Kidney tubule cell (primary cell): ENCODE measurements at places on chromosomes 12 and 14.

DNA sequence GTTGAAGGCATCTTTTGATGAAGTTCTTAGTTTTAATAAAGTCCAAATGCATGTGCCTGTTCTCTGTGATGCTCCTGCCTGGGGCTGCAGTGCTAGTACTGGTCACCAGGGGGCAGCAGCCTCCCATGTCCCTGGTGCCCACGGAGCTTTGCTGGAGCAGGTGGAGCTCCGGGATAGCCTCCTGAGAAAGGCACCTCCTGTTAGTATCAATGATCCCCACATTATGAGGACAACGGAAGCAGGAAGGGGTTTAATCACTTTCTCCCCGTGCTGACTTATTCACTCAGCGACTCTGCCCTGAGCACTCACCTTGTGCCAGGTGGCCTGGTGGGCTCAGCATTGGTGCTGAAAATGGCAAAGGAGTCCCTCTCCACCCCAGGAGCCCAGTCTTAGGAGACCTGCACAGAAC, 123.0 kb upstream of the PZP start:
- DNase-seq: peak; percentile 63

DNA sequence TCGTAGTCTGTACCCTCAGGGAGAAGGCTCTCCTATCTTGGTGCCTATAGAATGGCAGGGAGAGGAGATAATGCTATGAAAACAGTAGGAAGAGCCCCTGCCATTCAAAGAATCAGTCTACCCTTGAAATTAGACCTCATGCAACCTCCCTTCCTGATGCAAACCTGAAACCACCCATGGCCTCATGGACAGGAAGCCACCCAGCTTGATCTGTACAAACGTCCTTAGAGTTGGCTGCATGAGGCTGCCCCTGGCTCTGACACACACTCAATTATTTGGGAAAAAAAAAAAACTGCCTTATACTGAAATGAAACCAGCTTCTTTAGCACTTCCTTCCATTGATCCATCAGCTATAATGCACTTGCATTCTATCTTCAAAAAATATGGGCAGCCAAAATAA, 116.6 kb upstream of the BCL2L14 start:
- no peak for DNase-seq

DNA sequence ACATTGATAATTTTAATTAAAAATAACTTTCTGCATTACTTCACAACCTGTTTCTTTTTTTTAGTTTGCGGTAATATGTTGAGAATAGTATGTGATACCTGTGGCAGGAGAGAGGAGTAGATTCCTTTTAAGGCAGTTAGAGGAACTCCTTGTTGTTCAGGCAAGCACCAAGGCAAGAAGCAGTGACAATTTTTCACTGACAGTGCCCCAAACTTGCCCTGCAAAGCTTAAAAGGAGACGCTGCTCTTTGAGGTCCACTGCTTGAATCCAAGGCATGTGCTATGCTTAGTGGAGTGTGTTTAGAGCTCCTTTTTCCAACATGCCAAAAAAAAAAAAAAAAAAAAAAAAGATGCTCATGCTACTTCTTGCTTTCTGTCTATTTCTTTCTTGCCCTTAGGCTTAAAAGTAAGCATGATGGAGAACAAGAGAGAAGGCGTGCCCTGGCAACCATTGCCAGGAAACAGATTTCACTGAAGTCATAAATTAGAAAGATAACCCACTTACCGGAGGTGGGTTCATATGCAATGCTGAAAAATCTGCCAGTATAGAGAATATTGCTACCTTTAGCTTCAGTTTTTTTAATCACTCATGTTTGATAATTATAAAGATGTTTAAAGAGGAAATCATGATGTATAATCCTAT, 58.3 kb upstream of the DYRK2 start:
- DNase-seq: no peak

DNA sequence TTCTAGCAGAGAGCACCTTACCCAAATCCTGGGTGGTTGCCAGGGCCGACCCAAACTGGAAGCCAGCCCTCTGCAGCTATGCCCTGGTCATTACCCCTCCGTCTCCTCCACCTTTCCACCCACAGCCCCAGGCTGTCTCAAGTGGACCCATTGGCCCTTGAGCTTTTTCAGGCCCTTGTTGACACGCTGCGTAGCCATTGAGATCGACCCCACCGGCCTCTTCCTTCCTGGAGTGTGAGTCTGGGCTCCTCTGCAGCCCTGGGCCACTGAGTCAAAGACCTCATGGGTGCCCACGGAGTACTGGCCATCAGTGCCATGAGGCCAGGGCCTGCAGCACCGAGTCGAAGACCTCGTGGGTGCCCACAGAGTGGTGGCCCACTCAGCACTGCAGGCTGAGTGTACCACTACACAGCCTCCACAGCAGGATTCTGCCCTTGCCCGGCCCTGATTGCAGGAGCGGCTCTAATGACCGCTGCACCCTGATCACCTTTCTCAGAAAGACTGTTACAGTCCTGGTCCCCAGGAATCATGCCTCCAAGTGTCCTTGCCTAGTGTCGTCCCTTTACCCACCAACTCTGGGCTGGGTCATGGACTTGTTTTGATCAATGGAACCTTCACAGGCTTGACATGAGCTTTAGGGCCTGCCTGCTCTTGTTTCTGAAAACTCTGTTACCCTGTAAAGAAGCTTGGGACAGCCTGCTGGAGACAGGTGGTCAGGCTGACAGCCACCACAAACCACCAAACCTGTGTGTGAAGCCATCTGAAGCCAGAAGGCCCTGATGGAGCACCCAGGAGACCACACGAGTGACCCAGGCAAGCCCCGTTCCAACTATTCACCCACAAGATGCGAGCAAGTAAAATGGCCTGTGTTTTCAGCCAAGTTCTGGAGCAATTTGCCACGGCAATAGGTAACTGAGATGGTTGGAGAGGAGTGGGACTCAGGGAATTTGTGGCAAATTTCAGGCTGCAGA, 39.6 kb upstream of the TRAF3 start:
- DNase-seq: no peak

- no peak for DNase-seq
Observed at GRCh38 chr12:102483466-102483865, 3.1 kb upstream of the IGF1 start.

DNA sequence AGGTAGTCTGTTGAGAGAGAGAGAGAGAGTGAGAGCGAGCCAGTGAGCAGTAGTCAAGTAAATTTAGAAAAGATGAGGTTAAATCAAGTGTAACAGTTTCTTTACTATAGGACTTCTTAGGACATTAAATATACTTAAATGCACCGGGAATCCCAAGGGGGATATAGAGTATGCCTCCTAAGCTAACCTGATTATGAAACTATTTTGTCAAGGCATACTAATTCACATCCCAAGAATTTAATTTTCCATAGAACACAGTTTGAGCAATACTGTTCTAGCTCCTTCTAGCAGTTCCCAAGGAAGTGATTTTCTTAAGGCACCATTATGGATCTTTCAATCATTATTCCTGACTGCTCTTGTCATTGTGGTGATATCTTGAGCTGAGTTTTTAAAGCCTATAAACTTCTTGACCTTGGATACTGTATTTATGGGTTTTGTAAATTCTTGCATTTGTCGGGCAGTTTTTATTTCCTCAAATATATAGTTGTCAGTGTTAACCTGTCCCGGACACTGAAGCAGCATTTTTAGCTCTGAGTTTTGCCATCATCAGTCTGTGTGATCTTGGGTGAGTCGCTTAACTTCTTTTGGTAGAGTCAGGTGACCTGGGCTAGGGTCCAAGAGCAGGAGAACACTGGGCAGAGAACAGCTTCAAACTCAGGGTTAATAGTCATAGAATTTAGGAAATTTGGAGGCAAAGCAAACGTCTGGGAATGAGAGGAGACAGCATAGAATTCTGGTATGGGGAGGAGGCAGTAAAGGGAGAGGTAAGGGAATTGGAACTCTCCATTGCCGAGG, 196.5 kb upstream of the FRMD6 start:
- DNase-seq: no peak

DNA sequence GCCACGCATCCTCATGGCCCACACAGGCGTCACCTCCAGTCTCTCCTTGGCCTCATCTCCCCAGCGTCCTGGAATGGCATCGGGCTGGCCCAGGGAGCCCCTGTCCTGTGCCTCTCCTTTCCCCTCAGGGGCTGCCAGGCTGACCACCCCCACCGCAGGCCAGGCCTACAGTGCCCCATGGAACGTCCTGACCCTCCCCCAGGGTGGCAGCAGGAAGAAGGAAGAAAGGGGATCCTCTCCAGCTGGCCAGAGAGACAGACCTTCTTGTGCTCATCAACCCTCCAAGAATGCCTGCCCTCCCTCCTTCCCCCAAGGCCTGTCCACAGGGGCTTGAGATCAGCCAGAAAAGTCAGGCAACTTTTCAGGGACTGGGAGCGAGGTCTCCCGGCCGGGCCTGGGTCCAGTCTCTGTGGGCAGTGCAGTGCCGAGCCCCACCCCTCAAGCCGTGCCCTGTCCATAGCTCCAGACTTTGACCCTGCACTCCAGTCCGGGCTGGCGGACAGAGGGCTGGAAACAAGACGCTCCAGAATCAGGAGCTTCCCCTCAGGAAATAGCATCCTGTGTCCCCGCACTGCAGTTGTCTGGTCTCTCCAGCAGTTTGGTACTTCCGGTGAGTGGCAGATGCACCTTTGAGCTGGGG, at the start of gene DAO:
Gene DAO, plus strand, starts transcription at position 478 of the 640 bp plus-strand sequence. CDS start 4,915 bp downstream, outside the sequence.
- no peak for DNase-seq

DNA sequence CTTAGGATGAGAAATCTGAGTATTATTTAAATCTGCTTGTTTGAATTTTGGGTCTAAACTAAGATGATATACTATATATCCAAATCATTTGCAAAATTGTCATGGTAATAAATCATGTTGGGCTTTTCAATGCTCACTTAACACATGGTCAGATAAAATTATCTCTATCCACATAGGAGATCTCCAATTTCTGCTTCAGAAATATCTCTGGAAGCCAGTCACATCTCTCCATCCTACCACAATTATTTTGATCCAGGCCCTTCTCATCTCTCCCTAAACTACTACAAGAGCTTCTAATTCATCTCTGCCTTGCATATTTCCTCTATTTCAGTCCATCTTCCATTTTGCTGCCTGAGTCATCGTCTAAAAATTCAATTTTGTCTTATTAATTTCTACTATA, 3.8 kb downstream of the DCN start:
- no peak for DNase-seq

DNA sequence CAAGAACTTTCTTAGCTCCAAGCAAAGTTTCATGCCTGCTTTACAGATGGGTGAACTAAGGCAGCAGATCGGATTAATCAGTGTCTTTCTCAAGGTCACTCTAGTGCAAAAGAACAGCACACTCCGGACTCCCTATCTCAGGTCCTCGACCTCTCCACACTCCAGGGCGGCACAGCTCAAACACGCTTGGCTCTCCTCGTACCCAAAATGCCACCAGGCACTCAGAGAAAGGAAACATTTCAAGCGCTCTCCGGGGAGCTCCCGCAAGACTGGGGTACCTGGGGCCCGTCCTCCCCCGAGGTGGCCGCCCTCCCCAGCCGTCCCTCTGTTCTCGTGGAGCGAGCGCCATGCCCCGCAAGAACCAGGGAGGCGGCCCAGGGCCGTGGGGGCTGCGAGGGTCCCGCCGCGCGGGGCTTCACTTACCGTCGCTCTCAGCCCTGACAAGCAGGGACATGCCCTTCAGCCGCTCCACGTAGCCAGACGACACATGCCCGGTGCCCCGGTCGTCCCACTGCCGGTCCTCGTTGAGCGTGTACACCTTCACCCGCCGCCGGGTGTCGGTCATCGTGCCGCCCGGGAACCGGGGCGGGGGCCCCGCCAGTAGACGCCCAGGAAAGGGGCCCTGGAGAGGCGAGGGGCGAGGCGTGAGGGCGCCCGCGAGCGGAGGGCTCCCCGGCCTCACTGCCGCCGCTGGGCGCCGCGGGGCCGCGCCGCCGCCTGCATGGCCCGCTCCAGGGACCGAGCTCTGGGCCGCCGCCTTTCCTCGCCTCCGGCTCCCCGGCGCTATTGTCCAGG, 830 bp downstream of the PPP4R3A start:
- peak; percentile 34 for DNase-seq

GRCh38 chr12:76860256-76860655, 18.6 kb downstream of the CSRP2 start:
- DNase-seq: no peak

DNA sequence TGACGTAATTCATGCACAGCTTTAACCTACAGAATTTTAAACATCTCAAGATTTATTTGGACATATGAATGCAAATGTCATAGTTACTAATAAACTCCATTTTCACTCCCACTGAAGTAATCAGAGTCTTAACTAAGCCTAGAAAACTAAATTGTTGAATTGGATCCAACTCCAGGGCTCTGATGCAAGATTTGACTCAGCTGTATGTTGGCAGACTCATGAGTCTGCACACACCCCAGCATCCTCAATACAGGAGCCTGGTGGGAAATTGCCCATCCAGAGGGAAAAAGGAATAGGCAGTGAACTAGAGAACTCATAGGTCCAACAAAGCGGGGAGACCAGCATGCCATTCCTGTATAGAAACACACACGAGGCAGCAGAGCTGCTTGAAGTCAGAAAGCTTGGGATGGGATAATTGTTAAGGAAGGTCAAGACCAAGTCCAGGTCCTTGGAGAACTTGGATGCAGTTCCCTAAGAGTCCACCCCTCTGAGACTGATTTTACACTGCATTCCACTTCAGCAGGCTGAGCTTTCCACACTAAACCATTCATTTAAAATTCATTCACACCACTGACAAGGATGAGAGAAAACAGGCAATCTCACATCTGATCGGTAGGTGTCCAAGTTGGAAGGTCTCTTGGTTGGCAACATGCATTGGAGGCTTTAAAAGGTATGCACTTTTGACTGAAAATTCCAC, 14.4 kb downstream of the TMTC1 start:
- peak; percentile 7 for DNase-seq

DNA sequence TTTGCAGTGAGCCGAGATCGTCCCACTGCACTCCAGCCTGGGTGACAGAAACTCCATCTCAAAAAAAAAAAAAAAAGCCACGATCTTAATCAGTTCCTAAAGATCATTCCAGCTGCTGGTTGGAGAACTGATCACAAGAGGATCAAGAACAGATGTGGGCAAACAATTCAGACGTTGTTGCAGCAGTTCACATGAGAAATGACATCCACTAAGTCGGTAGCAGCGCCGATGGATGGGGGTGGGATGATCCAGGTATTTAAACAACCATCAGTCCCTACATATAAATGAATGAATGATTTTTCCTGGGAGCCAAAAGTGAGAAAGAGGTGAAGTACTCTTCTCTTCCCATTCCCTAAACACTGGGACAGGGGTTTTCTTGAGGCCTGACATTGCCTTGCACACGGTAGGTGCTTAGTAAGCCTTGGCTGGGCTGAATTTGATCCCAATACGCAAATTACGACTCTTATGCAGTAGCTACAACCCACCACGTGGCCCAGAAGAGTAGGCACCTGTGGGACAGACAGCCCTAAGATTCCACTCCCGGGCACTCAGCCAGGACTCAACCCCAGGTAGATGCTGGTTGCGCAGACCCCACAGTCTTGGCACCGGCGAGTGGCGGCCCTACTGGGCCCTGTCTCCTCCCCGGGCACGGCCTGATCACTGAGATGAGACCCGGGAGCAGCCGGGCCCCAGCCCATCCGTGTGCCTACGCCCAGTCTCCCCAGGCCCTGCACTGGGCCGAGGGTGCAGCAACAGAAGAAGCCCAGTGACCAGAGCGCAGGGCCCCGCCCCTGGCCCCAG, 565 bp downstream of the SPRYD3 start:
- DNase-seq: no peak

- DNase-seq: peak; percentile 100
Observed at GRCh38 chr14:74571901-74572725, 39.9 kb downstream of the LTBP2 start.

- no peak for DNase-seq
Observed at GRCh38 chr12:12777092-12777491, 8.4 kb upstream of the APOLD1 start.
